ENCODE measurements at places on chromosomes 2 and 18.

DNA sequence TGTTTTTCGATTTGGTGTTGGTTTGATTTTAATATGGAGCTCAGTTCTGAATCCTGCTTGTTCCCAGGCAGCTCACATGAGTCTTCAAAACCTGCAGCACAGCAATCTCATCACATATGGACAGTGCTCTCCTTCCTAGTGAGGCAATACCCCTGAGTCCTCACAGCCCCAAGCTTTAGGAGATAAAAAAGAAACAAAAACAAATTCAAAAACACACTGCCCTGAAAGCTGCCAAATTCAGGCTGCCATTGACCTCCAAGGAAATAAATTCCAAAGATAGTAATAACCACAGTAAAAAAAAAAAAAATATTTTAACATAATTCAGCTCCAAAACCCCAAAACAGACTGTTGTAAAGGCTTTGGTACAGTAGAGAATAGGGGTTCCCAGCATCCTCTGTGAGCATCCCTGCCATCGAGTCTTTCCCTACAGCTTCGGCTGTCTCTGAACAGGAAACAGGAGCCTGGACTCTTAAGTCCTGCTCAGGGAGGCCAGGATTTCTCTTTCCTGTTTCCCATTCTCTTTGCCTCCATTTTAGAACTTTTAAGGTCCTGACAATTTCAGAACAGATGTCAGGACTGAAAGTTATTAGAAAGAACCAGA, 14.7 kb upstream of the SP3 start:
- no peak for DNase-seq

DNA sequence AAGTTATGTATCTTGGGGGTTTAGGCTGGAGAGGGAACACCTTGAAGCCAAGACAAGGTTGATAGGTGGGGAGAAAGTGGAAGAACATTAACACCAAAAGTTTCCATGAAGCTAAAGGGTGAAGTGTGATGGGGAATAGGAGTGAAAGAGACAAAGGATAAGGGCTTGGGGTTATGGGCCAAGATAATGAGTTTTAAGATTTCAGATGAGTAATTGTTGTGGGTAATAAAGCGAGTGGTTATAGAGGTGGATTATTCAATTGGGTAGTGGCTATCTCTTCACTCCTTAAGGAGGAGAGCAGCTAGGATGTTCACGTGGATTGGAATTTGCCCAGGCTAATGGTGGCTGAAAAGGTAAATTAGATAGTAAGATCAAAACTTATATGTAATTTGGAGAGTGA, 29.8 kb downstream of the EML4 start:
- no peak for DNase-seq

- DNase-seq, result peak; percentile 32
Observed at GRCh38 chr2:9770308-9771100, 72.8 kb upstream of the TAF1B start.

DNA sequence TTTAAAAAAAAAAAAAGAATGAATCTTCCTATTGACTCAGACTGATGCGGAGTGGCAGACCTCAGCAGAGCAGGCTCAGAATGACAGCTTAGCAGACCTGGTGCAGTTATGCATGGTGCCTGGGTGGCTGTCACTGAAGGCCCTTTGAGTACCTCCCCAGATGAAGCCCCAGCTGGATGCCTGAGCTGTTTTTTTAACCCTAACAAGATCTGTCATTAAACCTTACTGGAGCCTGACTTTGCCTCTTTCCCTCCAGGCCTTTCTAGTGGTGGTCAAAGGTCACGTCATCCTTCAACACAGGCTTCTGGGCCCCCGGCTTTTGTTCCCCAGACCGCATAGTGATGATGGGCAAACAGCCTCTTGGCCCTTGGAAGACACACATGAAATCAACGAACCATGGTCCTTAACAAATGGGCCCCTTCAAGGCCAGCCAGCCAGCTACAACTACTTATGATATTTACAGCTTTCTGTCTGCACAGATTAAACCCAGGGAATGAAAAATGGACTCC, 138.3 kb upstream of the CYP1B1 start:
- no peak for DNase-seq

DNA sequence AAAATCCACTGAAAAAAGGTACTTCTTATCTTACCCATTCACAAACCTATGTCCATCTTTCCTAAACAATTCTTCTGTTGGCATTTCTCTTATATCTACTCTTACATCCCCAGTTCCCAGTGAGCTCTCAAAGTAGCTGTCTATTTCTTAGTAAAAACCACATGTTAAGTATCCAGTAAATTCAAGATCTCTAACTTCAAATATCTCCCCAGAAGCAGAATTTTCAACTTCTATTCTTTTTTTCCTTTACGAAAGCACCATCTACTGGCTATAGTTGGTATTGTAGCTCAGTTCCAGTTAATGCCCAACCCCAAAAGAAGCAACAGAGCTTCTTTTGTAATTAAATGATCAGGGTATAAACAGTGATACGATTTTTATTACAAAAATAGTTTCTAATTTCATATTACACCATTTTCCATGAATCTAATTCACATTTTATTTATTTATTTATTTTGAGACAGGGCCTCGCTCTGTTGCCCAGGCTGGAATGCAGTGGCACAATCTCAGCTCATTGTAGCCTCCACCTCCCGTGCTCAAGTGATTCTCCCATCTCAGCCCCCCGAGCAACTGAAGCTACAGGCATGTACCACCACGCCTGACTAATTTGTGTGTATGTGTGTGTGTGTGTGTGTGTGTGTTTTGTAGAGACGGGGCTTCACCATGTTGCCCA, 28.5 kb downstream of the HRH4 start:
- no peak for DNase-seq

DNA sequence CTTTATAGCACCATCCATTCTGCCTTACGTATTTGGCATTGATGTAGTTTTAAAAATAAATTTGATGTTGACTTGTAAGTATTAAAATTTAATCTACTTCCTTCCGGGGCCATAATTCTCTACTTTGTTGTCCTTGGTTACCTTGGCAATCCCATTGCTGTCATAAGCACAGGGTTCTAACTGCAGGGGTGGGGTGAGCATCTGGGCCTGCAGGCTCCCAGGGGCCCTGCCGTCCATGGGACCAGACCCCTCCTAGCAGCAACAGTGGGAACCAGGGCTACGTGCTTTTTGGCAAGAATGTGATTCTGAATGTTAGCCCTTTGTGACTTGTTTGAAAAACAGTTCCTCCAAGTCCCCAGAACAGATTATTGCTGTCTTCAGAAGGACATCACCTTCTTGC, 4.9 kb downstream of the ASAP2 start:
- DNase-seq, result no peak

DNA sequence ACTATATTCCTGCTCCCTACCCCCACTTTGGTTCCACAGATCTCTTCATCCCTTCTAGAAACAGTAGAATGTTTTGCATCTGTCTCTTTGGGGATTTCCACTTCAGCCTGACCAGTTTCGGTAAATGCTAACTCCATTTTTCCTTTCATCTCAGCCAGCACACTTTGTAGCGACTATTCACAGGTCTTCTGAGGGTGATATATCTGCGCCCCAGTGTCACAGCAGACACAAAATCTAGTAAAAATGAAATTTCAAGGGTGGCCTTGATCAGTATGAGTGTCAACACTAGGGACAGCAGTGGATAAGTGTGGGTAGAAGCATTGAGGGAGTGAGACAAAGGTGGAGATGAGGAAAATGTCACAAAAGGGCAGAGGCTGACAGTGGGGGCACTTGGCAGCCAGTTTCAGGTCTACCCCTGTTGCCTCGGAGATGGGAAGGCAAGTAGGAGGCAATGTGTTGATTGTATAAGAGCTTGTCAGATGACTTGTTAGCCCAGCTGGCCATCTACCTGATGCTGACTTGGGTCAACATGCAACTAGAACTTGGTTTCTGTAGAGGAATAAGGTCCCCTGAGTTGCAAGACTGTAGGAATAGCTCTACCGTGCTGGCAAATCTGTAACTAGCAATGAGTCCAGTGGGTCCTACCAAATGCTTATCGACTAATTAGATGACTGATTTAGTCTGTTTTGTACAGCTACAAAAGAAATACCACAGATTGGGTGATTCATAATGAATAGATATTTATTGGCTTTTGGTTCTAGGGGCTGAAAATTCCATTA, 60.7 kb downstream of the CXCR4 start:
- no peak for DNase-seq

GRCh38 chr18:79586436-79587225, 93.0 kb upstream of the CTDP1 start:
- DNase-seq, result no peak

GRCh38 chr2:28471214-28471613, 24.6 kb upstream of the PLB1 start:
- no peak for DNase-seq

GRCh38 chr2:162732946-162733698, 105.4 kb downstream of the KCNH7 start:
- DNase-seq, result no peak

GRCh38 chr2:72031346-72032110, 116.1 kb downstream of the CYP26B1 start:
- no peak for DNase-seq

DNA sequence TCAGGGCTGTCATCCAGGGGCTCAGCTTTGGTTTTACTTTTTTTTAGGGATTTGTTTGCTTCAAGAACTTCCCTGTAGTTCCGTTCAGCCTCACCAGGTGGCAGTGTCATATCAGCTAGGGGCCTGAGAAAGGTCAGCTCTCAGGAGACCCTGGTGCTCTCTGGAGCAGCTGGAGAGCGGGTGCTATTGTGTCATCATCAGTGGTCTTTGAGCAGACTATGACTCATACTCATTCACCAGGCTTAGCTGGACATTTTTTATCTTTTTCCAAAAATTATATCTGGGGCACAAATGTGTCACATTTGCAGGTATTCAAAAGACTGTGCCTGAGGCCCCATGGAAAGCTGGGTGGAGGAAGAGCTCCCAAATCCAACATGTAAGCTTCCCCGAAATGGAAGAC, 24.4 kb downstream of the ZNF892 start:
- no peak for DNase-seq
